ENCODE measurements at places on chromosomes 4 and X. TPM values are rescaled to one million over a fixed set of nuclear protein-coding genes. Genes with fewer than 3 reads are reported as not detected.

The PDK3 gene
- 12.5 TPM for polyA plus RNA-seq

The HAUS3 gene
- 25.9 TPM for polyA plus RNA-seq

The PROM1 gene
- polyA plus RNA-seq, result 44.6 TPM

The JCHAIN gene
- polyA plus RNA-seq, result 0.96 TPM

The CLDN2 gene
- polyA plus RNA-seq, result 65.7 TPM

The RAB41 gene
- 1.6 TPM for polyA plus RNA-seq

The CENPVL3 gene
- polyA plus RNA-seq, result 1.0 TPM

The PDE5A gene
- polyA plus RNA-seq, result 56.0 TPM

The CENPVL2 gene
- polyA plus RNA-seq, result 0.28 TPM

The SMIM10 gene
- polyA plus RNA-seq, result 10.5 TPM

The NIPAL1 gene
- 11.0 TPM for polyA plus RNA-seq

The EPGN gene
- polyA plus RNA-seq, result 1.1 TPM

The TCEAL9 gene
- 197 TPM for polyA plus RNA-seq

The PF4V1 gene
- polyA plus RNA-seq, result not detected

The TMEM156 gene
- polyA plus RNA-seq, result 3.0 TPM

The GLRA2 gene
- 0.52 TPM for polyA plus RNA-seq

The MAGEB17 gene
- polyA plus RNA-seq, result 0.22 TPM

The TBC1D8B gene
- 6.9 TPM for polyA plus RNA-seq

The L1CAM gene
- 46.9 TPM for polyA plus RNA-seq

The MGAT4D gene
- not detected for polyA plus RNA-seq

The SLC2A9 gene
- 10.3 TPM for polyA plus RNA-seq

The TGIF2LX gene
- not detected for polyA plus RNA-seq

Data from left kidney (tissue), 8 donors.